Mesenchymal stem cell (in vitro differentiated cells and primary cell): ENCODE measurements at places on chromosomes 6 and 20.

- no peak for DNase-seq
Measured at GRCh38 chr20:57869291-57869950, 159.6 kb upstream of the PMEPA1 start.

DNA sequence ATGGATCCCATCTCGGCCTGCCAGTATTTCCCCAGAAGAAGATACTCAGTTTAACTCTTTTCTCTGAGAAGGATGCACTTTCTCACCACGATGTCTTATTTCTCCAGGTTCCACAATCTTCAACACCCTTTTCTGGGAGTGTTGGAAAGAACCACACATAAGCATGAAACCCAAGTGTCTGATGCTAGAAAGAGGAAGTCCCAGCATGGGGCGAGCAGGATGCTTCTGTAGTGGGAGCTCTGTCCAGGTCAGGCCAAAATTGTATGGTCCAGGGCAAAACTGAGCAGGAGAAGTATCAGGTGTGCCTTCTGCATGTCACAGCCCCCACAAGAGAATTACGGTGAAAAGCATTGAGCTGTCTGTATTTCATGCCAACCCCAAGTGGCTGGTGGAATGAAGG, 11.0 kb downstream of the TREM1 start:
- DNase-seq = no peak

- DNase-seq = peak; percentile 76
Measured at GRCh38 chr6:140956571-140957369, 1176.0 kb upstream of the GJE1 start.

GRCh38 chr6:101266063-101266462, 127.4 kb upstream of the GRIK2 start:
- no peak for DNase-seq

GRCh38 chr20:5835871-5836270, 85.7 kb downstream of the SHLD1 start:
- peak; percentile 92 for DNase-seq

GRCh38 chr6:28929887-28930620, 6.3 kb upstream of the TRIM27 start:
- DNase-seq = no peak

- DNase-seq = peak; percentile 55
Measured at GRCh38 chr6:35185302-35185681, 28.5 kb upstream of the SCUBE3 start.

GRCh38 chr20:6663751-6664388, 103.6 kb upstream of the BMP2 start:
- DNase-seq = peak; percentile 42

- no peak for DNase-seq
Measured at GRCh38 chr20:25529295-25529951, 55.9 kb downstream of the NINL start.
